ENCODE measurements at places on chromosomes 12 and 14.

- no peak for DNase-seq
These were observed 864.2 kb upstream of the MGAT4C start for GRCh38 chr12:87120440-87120839.

GRCh38 chr12:12925388-12925787, 26.6 kb downstream of the GPRC5D start:
- no peak for DNase-seq

DNA sequence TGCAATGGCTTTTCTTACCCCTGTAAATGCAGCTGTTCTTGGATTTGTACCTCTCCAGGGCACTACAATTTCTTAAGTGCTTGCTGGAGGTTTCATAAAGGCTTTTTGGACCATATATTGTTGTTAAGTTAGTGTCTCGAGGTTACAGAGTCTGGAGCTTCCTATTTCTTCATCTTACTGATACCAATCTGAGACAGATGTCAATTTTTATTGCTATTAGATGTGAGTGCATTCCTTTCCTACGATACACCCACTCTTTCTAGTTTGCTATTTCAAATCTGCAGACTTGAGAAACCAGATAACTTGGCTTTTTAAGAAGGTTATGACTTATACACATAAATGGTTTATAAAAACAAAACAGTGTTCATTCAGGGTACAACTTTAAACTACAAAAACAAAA, 2.1 kb downstream of the NOXRED1 start:
- no peak for DNase-seq

GRCh38 chr14:30015489-30015888, 87.8 kb upstream of the PRKD1 start:
- no peak for DNase-seq

GRCh38 chr12:67794161-67794560, 145.6 kb downstream of the DYRK2 start:
- no peak for DNase-seq

DNA sequence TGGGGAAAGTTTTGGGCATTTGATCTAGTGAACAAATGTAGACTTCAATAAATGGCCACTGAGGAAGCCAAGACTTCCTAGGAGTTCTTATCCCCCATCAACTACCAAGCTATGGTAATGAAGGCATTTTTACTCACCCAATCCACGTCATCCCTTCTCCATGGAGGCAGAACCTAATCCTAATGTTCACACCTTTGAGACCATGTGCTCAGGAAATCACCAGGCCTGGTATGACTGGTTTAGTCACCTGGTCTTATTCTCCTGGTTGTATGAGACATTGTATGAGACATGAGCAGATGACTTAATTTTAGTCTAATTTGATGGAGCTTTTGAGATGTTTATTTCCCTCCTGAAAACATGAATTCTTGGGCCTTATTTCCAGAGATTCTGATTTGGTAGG, 88.6 kb downstream of the PAX9 start:
- no peak for DNase-seq

DNA sequence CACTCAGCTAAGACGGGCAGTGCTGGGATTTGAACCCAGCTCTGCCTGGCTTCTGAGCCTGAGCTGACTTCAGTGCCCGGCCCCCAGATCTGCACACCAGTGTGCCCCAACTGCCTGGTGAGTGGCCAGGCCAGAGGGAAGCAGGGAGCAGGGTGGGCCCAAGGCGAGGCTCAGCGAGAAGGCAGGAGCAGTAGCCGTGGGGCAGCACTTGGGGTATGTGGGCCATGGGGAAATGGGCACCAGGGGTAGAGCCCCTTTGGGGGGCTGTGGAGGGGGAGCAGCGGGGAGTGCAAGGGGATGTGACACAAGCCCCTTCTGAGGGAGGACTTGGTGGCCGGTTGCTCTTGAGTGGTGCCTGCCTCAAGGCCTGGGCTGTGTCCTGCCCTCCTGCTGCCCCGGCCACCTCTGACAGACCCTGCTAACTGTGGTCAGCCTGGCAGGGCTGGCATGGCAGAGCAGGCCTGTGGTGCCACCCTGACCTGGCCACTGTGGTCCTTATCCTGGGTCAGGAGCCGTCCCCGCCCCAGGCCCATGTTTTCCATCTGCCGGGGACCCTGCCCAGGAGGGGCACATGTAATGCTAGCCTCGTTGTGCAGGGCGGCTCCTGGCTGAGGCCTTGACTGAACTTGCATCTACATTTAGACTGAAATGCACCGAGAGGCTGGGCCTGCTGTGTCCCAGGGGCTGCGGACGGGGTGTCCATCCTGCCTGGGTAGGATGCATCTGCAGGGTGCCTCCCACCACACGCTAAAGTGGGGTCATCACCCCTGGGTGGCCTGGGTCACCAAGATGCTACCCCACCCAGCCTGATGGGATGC, 90.5 kb downstream of the KIF26A start:
- DNase-seq: no peak

DNA sequence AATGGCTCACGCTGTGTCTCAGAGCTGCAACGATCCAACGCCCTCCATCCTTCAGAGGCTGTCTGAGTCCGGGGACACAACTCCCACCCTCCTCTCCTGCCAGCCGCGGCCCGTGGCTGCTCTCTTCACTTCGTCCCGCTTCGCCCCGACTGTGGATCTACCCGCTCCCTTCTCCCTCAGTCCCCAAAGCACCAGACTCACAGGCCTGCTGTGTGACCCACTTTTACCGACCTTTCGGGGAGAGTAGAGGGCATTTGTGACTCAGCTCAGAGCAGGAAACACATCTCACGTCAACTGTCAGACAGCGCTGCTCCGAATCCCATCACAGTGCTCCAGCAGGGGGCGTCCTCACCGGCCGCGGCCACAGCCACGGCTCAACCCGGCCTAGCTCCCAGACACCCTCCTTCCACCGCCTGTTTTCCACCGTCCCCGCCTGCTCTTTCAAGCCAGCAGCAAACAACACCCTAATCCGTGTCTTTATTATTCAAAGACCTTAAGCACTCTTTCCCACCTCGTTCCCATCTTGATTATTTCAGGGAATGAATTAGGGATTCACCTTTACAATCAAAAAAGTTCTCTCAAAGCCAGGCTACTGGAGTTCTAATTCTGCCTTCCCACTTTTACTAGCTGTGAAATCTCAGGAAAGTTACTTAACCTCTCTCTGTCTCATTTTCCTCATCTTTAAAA, 5.0 kb upstream of the AQP2 start:
- DNase-seq: peak; percentile 95

DNA sequence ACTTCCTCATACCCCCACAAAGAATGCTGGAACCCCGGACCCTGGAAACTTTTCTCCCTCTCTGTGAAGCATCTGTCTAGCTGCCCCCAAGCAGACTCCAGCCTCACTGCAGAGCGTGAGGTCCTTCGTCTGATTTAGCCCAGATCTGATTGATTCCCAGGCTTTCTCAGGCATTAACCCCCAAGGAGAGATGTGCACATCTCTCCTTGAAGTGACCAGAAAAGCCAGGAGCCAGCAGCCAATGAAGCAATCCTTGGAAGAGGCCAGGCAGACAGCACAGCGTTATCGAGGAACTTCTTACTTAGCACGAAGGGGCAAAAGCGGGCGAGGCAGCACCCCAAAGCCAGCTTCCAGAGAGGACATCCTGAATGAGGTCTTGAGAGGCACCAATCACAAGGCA, 100.7 kb downstream of the ZFP36L1 start:
- no peak for DNase-seq

DNA sequence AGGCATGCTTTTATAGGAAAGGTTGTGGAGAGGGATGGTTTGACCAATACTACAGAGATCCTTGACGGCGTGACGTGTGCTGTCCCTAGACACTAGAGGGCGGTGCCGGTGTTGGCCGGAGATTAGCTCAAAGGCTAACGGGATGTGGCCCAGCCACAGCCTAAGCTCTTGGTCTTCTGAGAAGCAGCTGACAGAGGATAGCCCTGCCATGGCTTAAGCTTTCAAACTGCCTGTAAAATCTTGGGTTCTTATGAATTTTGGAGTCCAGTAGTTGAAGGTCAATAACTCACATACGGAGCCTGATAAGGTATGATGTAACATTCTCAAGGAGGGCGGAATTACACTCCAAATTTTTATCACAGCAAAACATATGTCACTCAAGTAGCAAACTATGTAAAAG, 515.7 kb upstream of the ATXN7L3B start:
- DNase-seq: peak; percentile 18

GRCh38 chr12:105961821-105962671, 176.7 kb downstream of the NUAK1 start:
- no peak for DNase-seq

DNA sequence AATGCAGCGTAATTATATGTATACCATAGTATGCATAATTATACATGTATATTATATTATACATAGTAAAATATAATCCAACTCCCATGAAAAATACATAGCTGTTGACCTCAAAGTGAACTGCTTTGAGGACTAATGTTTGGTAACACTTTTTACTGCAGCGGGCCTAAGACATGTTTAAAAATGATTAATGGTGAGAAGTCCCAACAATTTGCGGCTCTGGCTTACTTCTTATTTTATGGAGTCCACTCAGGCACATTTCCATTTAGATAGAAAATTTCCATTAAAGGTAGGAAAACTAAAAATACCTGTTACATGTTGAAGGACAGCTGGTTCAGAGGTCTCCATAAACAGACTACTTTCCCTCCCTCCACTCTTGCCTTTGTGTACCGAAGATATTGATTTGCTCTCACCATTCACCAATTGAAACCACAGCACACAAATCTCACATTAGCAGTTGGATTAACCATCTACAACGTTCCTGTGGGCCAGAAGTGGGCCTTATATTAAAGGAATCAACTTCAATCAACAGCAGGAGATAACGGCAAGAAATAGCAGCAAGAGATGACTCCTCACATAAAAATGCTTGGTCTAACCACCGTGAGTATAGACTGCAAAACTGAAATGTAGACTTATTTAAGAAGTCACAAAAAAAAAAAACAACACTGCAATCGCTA, 14.1 kb upstream of the NT5DC3 start:
- no peak for DNase-seq

- DNase-seq: no peak
These were observed 247.5 kb downstream of the SLC16A7 start for GRCh38 chr12:59843260-59843843.

- DNase-seq: peak; percentile 97
These were observed 1.8 kb downstream of the MARCHF9 start for GRCh38 chr12:57756406-57757341.

GRCh38 chr12:118813778-118814357, 167.5 kb upstream of the SRRM4 start:
- peak; percentile 41 for DNase-seq

DNA sequence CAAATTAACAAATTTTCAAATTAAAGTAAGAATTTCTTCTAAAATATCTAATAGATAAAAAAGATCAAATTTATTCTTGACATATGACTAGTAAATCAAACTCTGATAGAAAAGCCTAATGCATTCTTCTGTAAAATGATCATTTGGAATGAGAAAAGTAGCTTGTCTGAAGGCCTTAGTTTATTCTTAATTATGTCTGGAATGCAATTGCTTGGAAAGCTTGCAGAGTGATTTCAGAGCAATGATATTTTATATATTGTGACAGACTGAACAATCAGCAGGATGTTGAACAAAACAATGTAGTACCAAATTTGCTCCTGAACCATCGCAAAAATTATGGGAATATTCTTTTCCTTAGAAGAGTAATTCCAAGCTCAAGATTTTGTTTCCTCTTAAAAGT, 789.6 kb upstream of the NOVA1 start:
- no peak for DNase-seq

DNA sequence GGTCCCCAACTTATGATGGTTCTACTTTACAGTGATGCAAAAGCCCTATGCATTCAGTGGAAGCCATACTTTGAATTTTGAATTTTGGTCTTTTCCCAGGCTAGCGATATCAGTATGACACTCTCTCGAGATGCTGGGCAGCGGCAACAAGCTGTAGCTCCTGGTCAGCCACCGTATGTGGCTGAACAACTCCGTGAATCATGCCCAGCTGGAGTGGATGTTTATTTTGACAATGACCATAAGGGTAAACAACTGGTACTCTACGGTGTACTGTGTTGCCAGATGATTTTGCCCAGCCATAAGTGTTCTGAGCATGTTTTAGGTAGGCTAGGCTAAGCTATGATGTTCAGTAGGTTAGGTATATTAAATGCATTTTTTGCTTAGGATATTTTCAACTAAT, 8.2 kb upstream of the ZNF410 start:
- DNase-seq: no peak

- no peak for DNase-seq
These were observed 459.8 kb upstream of the SEL1L start for GRCh38 chr14:81993432-81993831.

GRCh38 chr14:59046746-59047145, 141.7 kb upstream of the DAAM1 start:
- no peak for DNase-seq

DNA sequence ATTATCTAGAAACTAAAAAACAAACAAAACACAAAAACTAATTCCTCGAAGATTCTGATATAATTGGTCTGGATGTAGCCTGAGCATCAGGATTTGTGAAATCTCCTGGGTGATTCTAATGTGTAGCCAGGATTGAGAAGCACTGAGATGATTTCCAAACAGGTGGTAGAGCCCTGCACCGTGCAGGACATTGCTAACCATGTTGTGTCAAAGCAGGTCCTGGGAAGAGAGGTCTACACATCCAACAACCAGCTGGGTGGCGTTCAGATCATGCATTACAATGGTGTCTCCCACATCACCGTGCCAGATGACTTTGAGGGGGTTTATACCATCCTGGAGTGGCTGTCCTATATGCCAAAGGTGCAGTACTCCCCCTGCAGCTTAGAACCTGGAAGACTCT, 56.3 kb downstream of the FOXN4 start:
- no peak for DNase-seq

DNA sequence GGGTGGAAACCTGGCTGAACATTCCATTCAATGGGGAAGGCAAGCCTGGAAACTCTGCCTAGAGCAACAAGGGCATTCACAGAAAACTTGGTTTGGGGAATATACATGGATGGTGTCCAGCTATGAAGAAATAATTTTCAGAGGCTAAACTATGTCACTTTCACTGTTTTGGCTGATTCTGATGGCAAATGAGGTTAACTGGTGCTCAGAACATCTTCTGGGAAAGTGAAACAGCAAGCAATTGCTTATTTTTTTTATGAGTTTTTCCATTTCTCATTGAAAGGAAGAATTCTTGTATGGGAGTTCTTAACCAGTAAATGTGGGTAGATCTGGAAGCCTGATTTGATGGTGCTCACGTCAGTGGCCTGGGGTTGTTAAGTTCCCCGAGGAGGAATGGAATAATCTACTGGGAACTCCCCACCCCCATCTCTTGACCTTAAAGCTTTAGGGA, 132.8 kb upstream of the BTG1 start:
- DNase-seq: no peak

DNA sequence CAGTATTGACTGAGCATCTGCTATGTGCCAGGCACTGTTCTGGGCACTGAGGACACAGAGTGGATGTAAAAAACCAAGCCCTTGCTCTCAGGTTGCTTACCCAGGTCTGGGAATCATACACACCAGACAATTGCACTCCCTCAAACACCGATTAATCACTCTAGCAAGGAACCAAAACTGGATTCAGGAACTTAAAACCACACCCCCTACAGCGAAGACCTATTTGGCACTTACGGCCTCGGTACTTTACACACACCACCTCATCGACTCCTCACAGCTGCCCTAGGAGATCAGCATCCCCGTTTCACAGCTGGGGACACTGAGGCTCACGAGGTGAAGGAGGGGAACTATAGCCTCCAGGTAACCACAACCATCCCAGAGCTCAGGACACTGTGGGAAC, 1.6 kb downstream of the GLTP start:
- no peak for DNase-seq

- DNase-seq: no peak
These were observed 22.4 kb upstream of the ANKLE2 start for GRCh38 chr12:132783917-132784531.

GRCh38 chr14:93956514-93957332, 19.6 kb downstream of the ASB2 start:
- DNase-seq: peak; percentile 50

Data from H7 (cell line).